ENCODE measurements at places on chromosomes 12 and 14.

GRCh38 chr14:56300495-56300894, 182.3 kb downstream of the PELI2 start:
- no peak for DNase-seq

- DNase-seq, result no peak
Measured at GRCh38 chr12:132851465-132851864, 22.8 kb upstream of the GOLGA3 start.

DNA sequence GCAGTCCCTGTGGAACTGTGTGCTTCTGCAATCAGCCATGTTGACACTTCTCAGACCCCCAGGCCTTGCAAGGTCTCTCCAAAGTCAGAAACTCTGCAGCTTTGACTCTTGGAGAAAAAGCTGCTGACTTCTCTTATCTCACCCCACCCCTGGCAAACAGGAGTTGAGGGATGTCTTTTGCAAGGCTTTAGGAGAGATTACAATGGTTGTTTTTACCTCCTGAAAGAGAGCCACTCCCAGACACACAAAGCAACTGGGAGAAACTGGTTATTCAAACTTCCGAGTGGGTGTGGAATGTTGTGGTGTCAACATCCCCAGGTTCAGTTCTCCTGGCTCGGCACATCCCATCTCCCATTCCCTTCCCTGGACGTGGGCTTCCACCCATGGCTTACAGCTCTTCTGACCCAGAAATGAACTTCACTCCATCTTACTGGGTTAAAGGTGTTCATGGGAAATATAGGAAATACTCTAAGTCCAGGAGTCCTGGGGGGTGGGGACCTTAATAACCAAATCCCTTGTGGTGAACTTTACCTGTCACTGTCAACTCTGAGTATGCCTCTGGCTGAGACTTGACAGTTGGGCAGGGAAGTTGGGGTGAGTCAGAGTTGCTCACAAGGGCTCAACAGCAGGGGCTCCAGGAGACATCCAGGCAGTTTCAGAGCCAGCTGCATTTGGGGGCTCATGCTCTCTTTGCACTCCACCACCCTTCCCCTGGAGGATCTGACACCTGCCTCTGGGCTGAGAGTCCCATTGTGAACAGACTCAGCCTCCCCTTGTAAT, 41.9 kb downstream of the CCDC177 start:
- no peak for DNase-seq

GRCh38 chr12:95633049-95633731, 81.9 kb upstream of the USP44 start:
- no peak for DNase-seq

- no peak for DNase-seq
Measured at GRCh38 chr14:98728024-98728423, 544.0 kb downstream of the BCL11B start.

DNA sequence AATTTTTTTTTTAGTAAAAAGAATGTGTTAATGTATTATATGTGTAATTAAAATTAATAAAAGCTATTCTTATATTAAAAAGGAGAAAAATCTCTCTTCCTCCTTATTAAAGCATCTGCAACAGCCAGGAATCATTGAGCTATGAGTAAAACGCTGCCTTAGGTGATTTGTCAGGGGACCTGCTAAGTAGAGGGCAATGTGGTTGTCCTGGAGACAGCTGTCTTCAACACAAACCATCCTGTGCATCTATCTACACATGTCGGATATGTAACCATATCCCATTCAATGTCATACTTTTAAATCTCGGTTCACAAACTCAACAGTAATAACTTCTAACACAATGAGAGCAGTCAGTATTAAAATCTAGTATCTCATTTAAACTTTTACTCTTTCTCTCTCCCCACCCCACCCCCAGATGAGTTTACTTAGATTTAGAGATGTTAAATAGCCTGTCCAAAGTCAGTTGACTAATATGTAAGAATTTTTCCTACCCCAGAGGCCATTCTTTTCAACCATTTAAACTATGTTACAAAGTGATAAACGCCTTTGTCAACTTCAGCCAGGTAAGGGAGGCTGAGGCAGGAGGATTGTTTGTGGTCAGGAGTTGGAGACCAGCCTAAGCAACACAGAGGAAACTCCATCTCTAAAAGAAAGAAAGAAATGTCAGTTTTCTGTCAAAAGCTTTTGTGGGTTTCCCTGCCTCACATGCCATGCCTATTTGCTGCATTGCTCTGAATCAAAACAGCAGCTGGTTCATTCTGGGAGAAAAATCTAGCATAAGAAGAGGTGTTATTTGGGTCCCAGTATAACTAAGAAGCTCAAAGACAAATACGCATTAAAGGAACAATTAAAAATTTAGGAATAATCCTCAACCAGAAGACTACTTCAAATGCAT, 413.7 kb upstream of the CCDC196 start:
- no peak for DNase-seq

- DNase-seq, result no peak
Measured at GRCh38 chr14:22532345-22533056, 56.5 kb downstream of the DAD1 start.

GRCh38 chr14:102573591-102574046, 18.8 kb upstream of the RCOR1 start:
- no peak for DNase-seq

- DNase-seq, result no peak
Measured at GRCh38 chr12:30796891-30797371, 42.2 kb upstream of the CAPRIN2 start.

GRCh38 chr12:102833687-102834441, 83.2 kb downstream of the PAH start:
- DNase-seq, result no peak

DNA sequence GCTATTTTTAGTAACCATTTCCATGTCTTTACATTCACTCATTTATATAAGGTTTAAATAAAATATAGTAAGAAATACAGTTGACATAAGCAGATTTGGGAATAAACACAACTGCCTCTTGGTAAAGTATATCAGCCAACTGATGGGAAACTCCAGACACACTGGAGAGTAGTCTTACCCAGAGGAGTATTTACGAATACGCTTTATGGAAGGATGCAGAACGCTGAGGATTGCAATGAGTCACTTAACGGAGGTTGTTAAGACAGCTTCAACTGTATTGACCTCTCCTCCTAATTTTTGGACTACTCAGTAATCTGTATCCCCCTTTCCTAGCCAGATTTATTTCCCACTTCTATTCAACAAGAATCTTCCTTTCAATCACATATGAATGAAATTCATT, 6.0 kb downstream of the C2CD5 start:
- DNase-seq, result no peak

DNA sequence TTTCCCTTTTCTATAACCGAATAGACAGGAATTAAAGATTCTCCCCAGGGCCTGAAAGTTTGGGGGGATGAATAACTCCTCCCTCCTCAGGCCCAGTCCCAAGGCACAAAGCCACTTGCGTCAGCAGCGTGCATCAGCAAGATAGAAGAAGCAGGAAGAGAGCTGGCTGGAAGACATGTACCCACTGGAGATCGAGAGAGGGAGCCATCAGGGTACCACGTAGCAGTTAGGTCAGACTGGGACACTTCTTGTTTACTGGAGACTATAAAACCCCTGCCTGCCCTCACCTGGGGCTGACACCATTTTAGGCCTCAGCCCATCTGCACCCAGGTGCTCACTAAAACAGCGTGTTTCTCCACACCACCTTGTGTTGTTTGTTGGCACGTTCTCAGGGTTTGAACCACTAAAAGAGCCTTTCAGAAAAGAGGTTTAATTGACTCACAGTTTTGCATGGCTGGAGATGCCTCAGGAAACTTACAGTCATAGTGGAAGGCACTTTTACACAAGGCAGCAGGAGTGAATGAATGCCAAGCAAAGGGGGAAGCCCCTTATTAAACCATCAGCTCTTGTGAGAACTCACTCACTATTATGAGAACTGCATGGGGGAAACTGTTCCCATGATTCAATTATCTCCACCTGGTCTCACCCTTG, 93.2 kb downstream of the TMTC3 start:
- DNase-seq, result no peak

- DNase-seq, result no peak
Measured at GRCh38 chr14:76867516-76868453, 41.6 kb downstream of the LRRC74A start.

DNA sequence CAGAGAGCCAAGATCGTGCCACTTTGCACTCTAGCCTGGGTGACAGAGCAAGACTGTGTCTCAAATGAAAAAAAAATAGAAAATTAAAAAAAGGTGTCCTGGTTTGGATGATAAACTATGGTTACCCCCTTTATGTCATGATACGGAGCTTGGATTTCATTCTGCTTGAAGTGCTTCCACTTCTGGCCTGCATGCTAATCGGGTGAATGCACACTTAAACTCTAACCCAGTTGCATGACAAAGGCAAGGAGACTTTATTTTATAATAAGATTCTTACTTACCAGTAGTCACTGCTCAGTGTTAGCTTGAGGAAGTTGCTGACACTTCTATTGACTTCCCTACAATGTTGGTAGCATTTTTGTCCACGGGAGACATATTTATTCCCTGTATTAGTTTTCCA, 24.3 kb downstream of the CFAP54 start:
- DNase-seq, result no peak
